ENCODE measurements at places on chromosomes 3 and 15. TPM values are rescaled to one million over a fixed set of nuclear protein-coding genes. Genes with fewer than 3 reads are reported as not detected.

LPP gene
- total RNA-seq, result 77.4 TPM

PCSK6 gene
- total RNA-seq, result 0.72 TPM

GP9 gene
- not detected for total RNA-seq

HIGD2B gene
- not detected for total RNA-seq

SETD2 gene
- total RNA-seq, result 37.1 TPM

ANKUB1 gene
- total RNA-seq, result not detected

SLTM gene
- 77.8 TPM for total RNA-seq

KBTBD12 gene
- not detected for total RNA-seq

HDC gene
- total RNA-seq, result not detected

SCAANT1 gene
- not detected for total RNA-seq

CD86 gene
- 0.29 TPM for total RNA-seq

CYP8B1 gene
- not detected for total RNA-seq

Measured in osteoblast (primary cell).